ENCODE measurements at places on chromosomes 4 and X. TPM values are rescaled to one million over a fixed set of nuclear protein-coding genes. Genes with fewer than 3 reads are reported as not detected.

PNMA3 gene
- 1.2 TPM for total RNA-seq

C4orf33 gene
- total RNA-seq, result 14.8 TPM

SPON2 gene
- 517 TPM for total RNA-seq

CXCL1 gene
- 2.1 TPM for total RNA-seq

DNA sequence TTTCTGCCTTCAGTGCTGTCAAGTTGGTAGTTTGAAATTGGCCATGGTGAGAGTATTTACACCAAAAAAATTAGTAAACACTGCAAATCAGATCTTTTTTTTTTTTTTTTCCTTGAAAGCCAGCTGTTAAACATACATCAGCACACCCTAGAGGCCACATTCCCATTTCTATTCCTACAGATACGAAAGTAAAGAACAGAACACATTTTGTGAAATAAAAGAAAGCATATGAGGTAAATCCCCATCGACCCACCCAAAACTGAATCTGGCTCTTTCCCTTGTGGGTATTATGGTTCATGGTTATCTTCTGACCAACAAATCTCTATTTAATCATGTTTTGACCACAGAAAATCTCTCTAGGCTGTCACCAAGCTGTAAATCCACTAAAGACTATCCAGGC is 41.8 kb upstream of the AP1AR start:
- DNase-seq, result peak; percentile 29

DNA sequence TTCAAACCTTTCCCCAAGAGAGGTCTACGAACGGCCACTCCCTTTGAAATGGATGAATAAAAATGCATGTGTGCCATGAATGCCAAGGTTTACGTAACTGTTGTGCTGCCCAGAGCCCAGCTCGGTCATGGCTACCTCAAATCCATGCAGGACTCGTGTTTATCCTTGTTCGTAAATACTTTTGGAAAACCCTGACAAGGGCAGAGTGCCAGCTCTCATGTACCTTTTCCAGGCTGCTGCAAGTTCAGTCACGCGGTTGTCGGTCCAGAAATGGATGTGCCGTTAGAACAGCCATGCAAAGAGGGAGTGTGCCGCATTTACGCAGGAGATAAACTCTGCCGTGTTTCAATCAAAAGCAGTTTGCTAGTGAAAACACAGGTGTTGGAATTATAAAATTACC is 123.4 kb downstream of the AMELX start:
- DNase-seq, result no peak

DNA sequence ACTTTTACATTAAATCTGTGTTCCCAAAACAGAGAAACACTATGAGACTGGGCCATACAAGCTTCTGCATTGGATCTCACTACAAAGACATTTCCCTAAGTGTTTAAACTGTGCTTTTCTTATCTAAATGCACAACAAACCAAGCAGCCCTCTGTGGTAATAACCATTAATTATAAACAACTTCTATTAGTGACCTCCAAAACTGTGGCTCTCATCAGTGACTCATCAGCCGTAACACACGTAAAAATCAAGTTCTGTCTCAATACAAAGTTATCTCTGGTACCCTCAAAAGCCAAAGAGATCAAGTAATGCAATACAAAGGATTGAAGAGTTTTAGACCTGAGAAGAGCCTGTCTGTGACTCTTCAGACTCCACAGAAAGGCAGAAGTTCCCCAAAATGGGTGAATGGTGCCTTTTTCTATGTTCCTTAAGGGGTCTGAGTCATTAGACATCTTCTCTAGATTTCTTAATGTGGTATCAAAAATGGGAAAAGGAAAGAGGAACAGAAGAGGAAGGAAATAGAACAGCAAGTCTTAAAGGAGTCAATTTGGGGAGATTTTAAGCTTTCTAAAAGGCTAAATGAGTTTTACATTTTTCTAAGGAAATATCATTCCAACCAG is 189.8 kb upstream of the PPP1R2C start:
- DNase-seq, result no peak

DNA sequence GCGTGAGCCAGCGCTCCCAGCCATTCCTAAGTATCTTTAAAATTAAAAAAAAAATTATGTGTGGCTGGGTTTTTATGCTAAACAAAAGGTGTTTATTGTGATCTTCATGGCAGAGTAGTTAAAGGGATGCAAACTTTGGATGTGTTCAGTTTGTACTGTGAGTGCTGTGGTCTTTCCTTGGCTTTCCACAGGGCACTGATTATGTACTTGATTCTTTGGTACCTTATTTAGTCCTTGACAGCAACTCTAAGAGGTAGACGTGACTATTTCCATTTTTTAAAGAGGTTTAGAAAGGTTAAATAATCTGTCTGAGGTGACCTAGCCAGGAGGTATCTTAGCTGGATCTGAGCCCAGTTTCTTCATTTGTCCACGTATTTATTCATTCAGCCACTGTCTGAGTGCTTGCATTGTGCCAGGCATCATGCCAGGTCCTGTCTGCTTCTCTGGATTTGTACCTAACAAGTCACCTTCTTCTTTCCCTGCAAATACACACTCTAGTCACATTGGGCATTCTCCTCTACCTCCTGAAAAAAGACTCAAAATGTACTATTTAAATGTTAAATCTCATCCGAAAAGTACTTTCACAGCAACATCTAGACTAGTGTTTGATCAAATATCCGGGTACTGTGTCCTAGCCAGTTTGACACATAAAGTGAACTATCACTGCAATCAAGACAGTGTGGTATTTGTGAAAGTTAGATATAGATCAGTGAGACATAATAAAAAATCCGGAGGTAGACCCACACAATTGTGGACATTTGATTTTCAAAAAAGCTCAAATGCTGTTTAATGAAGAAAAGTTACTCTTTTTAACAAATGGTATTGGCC is 31.5 kb downstream of the WWC2 start:
- no peak for DNase-seq

DNA sequence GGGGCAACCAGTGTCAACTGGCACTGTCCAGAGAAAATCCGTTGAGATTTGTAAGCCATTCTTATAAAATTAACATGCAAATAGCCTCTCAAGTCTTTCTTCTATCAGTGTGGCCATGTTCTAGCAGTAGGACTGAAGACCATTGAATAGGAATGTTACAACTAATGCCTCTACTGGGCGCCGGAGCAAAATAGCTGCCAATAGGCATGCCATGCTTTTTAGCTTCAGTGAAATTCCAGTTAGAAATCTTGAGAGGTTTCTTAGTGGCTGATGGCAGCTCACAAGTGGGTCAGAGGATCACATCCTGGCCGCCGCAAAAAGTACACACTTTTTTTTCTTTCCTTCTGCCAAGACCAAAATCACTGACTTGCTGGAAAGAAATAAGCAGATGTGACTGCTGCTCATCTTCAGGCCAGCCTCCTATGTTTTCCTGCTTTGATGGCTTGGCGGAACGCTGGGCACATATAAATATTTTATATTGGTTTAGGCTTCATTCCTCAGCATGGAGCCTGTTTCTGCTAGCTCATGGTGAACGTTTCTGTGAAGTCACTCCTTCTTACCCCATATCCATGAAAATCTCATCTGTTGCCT is 293.1 kb downstream of the TENM3 start:
- DNase-seq, result peak; percentile 40

DNA sequence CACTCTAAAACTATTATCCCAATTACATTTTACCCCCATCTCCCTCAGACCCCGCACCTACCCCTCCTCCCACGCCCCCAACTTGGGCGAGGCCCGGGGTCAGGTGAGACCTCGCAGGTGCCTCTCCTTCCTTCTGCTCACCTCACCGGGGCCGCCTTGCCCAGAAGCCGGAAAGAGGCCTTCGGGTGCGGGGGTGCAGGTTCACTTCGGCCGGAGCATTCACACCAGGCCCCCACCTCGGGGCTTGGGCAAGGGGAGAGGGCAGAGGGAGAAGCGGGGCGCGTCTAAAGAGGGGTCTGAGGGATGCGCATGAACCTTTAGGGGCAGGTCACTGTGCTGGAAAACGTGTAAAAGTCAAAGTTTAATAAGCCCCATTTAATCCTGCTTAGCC is 427 bp downstream of the ZNF182 start:
- DNase-seq, result no peak

- no peak for DNase-seq
Observed at GRCh38 chr4:55475394-55476243, 71.1 kb downstream of the CLOCK start.

DNA sequence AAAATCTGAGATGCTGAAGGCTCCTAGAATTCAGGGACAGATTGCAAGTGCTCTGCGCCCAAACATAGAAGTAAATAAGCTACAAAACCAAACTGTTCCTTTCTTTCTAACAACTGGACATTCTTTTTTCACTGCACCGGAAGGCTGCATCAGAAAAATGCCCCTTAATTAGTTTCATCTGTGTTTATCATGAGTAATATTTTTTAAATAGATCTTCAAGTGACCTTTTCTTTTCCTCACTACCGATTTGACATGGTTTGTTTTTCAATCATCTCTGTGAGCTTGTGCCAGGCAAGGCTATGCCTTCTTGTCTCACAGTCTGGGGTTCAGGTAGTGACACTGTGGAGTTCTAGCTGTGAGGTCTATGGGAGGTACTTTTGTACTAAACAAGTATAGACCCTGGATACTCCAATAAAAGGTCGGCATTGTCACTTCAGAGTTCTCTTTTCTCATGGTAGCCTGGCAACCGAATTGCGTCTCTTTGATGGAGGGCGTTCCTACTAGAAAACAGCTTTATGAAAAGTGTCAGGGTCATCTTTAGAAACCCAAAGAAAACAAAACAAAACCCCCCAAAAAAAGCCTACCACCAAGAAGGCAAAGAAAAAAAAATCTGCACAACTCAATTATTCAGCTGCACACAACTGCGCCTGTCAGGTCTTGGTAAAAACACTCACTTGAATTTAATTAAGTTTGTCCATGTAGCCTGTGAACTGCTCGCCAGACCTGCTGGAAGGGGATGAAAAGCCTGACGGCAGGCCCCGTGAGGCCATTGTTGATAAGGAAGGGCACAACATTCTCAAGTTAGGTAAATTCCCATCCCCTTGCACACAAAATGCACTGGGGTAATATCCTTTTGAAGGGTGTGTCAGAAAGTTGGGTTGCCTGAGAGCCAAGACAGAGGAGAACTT is 22.8 kb upstream of the ADAMTS3 start:
- DNase-seq, result no peak

GRCh38 chr4:2930758-2931511 is 32.3 kb downstream of the NOP14 start:
- no peak for DNase-seq

DNA sequence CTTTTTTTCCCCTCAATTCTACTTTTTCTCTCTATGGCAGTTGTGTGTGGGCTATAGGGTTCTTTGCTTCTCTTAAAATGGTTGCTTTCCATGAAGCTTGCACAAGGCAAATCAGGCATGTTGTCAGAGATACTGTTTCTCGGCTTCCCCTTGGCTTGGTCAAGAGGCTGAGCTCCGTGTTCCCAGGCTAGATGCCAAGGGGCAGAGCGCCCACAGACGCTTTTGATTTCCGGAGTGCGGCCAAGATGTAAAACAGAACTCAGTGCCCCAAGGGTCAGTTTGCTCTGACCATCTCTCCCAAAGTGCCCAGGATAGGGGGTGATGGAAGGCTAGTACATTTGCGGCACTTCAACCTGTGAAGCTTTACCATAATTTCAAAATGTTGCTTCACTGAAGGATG is 64.2 kb upstream of the DIPK2B start:
- no peak for DNase-seq

DNA sequence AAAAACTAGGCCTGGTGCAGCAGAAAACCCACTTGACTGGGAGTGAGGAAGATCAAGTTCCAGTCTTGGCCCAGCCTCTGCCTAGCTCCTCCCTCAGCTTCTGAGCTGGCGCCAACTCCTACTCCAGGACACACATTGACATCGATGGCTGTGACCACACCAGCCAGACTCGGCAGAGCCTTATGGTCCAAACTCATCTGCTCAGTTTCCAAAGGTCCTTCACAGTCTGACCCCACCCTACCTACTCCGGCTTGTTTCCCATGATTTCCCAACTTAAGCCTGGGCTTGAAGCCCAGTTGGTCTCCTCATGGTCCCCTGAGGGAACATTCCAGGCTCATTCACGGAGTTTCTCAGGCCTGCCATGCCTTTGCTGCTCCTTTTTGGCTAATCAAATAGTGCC is 10.1 kb downstream of the ELF4 start:
- DNase-seq, result peak; percentile 41

Measured in tongue (tissue), 3 donors.